ENCODE measurements at places on chromosomes 12 and 14.

DNA sequence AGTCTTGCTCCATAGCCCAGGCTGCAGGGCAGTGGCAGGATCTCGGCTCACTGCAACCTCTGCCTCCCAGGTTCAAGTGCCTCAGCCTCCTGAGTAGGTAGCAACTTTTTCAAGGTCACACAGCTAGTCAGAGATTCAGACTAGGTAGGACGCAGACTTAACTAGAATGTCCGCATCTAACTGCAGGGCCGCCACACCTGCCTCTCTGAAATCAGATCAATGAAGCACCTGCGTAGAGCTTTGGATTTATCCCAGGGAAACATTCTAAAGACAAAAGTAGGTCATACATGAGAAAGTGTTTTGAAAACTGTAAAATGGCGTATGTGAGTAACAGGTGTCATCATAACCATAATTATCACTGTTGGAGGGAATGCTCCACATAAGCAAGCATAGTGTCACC is 49.5 kb upstream of the PAPOLA start:
- no peak for DNase-seq

DNA sequence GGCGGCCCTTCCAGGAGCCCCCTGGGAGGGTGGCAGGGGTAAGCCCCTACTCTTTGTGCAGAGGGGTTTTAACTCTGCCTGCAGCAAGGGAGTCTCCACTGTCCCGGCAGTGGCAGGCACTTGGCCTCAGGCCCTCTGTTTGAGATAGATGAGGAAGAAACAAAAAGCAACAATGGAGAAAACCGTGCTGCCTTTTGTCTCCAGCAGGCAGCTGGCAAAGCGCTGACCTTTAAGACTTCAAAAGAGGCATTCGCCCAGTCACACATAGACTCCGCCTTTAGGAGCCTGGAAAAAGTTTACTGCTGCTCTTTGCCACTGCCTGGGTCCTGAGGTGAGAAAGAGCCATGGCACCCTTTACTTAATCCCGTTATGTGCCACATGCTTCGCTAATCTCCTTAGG is 158.2 kb upstream of the NTF3 start:
- no peak for DNase-seq

DNA sequence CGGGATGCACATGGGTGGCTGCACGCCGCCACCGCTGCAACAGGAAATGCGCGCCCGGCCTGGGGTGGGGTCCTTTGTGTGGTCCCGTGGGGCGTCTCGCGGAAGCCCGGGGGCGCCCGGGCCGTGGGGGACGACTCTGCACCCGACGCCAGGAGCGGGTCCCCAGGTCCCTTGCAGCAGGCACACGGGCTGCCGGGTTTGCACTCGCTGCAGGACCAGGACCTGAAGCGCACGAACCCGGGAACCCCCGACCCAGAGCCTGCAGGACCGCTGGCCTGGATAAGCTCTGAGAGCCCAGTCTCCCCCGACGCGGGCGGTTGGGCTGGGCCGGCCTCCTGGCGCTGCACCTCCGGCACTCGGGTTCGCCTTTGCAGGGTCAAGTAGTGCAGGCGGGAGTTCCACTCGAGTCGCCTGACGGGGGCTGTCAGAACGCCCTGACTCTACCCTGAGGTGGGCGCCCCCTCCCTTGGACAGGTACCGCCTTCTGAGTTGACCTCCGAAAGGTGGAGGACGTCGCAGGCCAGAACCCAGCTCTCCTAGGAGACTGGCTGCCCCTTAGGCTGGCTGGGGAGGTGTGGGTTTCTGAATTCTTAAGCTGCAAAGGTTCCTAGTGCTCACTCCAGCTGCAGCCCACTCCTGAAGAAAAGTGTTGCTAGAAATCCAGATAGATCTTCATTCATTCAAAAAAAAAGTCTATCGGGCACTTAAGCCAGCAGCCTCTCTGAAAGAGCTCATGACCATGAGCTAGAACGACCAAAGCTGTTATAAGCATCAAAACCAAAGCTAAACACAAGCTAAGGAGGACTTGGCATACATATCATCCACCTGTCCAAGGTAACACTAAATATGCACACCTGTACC is 68.0 kb downstream of the RNF34 start:
- DNase-seq = no peak

GRCh38 chr12:66531766-66532165 is 147.1 kb downstream of the GRIP1 start:
- DNase-seq = no peak

GRCh38 chr14:97267509-97267908 is 470.3 kb downstream of the VRK1 start:
- no peak for DNase-seq

DNA sequence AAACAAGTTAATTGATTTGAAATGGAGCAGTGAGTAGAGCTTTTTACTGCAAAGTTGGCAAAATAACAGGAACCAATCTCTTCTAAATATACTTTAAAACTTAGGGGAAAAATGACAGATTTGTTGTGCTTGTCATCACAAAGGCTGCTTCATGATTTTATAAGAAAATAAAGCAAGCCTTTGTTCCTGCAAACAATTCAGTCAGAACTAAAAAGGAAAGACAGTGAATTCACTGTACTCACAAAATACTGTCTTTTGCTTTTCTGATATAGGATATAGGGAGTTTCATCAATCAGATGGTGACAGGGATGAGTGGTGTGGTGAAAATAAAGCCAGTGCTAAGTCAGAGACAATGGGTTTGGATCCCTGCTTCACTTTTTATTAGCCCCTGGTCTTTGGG is 126.0 kb downstream of the HELB start:
- DNase-seq = no peak

GRCh38 chr12:21992823-21993222 is 51.6 kb upstream of the ABCC9 start:
- no peak for DNase-seq

DNA sequence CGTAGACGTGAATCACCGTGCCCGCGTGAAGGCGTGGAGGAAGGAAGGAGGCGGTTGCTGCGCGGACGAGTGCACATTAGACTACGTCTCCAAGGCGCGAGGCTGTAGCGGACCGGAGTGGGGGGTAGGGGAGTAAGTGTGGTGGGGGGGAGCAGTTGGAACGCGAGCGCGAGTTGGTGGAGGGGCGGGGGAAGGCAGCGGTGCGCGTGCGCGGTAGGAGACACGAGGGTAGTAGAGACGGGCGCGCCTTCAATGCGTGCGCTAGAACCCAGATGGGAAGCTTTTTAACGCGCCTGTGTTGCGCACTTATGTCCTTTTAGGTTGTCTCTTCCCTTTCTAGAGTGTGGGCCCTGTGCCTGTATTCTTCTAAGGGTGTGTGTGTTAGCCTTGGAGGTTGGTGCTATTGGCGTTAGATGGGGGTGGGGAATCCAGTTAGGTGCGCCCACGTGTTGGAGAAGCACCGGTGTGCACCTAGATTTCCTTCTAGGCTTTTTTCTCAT is 604 bp downstream of the EIF4B start:
- peak; percentile 77 for DNase-seq

GRCh38 chr12:14452865-14453264 is 87.4 kb downstream of the ATF7IP start:
- no peak for DNase-seq
